Stimulated activated CD8-positive, alpha-beta memory T cell treated with anti-CD3 and anti-CD28 coated beads, Interleukin-4, amount 100 ng/mL, for 1 hour (primary cell): ENCODE measurements at places on chromosomes 3 and 15.

DNA sequence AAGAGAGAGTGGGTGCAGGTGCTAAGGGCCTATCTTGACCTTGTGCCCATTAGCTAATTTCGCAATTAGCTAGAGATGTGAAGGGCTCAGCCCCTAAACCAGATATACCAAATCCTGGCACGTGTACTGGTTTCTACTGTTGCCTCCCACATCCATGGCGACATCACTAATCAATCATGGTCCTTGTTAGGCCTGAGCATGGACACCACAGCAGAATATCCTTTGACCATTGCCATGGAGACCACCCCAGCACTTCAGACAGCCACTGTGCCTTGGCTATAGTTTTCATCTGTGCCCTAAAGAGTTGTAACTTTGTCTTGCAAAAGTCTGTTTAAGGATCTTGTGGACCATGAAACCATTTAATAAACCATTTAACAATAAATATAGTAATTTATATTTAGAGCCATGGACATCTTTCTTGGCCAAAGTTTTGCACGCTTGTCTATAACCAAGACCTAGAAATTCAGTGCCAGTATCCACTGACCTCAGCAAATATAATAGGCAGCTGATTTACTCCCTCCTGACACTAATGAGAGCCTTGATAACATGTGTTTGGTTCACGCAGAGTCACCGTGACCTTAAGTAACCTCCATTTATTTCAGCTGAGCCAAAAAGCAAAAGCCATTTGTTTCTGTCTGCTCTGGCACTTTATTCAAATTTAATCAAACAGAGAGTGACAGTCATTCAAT is 43.4 kb downstream of the COLQ start:
- DNase-seq, result no peak

DNA sequence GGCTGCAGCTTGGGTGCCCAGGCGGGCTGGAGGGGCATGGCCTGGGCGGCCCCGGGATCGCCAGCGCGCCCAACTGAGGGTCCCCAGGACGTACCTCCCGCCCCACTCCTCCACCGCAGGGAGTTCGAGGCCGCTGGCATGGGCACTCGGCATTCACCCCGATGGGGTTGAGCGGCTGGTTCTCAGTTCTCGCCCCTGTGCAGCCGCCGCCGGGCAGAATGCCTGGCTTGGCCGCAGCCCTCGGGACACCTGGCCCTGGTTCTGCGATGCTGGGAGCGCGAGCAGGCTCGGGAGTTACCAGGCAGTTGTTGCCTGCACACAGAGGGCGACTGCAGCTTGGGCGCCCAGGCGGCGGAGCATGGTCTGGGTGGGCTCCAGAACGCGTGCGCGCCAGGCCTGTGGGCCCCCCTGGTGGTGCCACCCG is 121.4 kb downstream of the LMLN start:
- DNase-seq, result no peak

GRCh38 chr3:5009506-5010109 is 30.4 kb downstream of the BHLHE40 start:
- DNase-seq, result no peak

GRCh38 chr3:136753326-136753939 is 1.3 kb upstream of the STAG1 start:
- DNase-seq, result peak; percentile 5

GRCh38 chr15:57218826-57219576 is 157.3 kb upstream of the CGNL1 start:
- DNase-seq, result no peak

DNA sequence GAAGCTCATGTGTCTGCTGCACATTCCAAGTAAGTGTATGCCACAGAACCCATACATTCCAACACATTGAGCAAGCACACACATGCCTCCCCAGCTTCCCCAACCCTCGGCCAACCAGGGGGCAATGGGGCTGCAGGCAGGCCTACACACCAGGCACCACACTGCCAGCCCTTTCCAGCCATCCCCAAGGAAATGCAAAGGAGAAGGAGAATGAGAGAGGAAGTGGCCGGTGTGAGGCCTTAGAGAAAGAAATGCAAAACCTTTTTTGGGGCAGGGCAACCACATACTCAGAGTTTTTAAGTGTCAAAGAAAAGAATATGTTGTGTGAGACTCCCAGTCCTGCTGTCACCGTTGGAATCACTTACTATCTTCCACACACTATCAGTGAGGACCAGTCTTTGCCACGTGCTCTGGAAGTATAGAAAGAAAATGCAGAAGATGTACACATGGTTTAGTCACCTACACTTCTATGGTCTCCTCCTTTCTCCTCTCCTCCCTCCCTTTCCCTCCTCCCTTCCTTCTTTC is 11.1 kb downstream of the IGF2BP2 start:
- no peak for DNase-seq

GRCh38 chr3:12318758-12319621 is 30.1 kb downstream of the PPARG start:
- DNase-seq, result no peak

GRCh38 chr3:24184528-24185176 is 239.6 kb downstream of the NR1D2 start:
- DNase-seq, result no peak

DNA sequence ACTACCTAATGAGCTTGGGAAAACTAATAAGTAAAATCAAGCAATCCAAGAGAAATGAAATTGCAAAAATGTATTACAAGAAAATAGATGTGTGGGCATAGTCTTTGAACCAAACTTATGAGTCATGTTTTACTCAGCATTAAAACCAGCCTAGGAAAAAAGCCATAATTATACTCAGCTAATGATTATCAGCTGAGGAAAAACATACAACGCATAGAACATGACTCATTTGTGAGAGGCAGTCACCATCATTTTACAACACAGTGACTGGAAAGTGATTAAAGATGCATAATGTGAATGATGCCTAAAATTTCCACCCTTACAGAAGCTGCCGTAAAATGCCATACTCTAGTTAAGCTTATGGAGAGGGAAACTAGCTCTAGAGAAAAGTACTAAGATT is 238.0 kb upstream of the EOMES start:
- DNase-seq, result no peak

GRCh38 chr15:89627256-89627970 is 27.9 kb downstream of the KIF7 start:
- DNase-seq, result no peak

GRCh38 chr15:50141856-50142255 is 22.8 kb upstream of the ATP8B4 start:
- DNase-seq, result no peak

- no peak for DNase-seq
These were observed 1268.9 kb downstream of the OTOL1 start for GRCh38 chr3:162765524-162765923.

DNA sequence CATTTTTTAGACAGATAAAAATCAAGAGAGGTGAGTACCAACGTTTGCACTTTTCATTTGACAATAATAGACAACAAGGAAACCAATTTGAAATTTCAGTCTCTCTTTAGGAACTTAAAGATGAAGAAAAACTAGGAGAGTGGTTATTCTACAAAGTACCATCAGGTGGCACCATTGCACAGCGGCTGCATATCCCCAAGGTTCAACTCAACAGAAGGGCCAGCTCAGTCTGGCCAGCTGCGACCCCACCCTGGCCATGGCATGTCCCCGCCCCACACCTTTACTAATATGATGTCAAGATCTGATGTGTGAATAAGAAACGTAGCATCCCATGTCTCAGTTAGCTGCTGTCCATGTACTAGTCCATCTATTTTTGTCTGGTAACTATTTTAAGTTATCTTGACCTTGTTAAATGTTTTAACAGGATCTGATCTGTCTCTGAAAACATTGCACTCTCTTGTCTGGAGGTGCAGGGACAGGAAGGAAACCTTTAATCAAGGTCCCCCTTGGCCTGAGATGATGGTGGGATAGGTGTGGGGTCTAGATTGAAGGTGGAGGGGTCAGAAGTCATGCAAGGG is 35.5 kb upstream of the CGNL1 start:
- no peak for DNase-seq

DNA sequence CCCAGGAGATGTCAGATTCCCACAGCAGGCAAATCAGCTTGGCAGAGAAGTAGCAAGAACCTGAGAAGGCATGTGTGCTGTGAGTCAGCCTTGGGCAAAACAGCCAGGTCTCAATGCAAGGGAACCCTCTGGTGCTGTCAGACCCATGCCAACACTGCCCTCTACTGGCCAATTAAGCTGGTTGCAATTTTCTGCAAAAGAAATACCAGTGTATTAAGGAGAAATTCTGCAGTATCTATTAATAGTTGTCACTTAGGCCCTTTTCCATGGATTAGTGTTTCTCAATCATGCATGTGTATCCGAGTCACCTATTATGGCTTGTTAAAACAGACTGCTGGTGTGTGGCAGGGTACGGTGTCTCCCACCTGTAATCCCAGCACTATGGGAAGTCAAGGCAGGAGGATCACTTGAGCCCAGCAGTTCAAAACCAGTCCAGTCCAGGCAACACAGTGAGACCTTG is 26.2 kb downstream of the MAP4 start:
- peak; percentile 23 for DNase-seq

DNA sequence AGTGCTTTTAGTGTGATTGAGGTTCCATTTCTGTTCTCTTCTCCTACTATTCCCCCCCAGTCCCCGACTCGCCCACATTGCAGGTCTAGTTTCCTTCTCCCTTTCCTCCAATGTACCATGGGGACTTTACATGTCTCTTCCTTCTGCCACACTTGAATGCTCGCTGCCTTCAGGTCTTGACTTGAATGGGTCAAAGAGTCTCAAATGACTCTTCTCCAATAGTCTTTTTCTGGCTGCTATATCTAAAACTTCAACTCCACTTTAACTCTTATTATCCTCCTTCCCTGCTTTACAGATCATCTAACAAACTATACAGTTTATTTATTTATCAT is 213.9 kb upstream of the SLC2A2 start:
- no peak for DNase-seq

DNA sequence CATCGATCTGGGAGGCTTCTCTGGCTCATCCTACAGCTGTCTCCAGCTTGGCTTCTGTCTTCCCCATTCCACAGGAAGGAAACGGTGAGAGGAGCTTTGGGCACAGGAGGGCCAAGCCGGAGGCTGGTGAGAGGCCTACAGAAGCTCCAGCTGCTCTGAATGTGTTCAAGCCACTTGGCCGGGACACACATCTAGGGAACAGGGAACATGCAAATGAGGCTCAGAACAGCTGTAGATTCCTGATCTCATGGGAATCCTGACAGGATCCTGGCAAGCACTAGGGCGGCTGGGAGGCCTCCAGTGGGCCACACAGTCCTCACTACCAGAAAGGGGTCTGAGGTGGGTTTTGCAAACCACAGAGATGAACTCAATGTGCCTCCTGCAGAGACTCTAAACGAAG is 13.7 kb downstream of the SEMA5B start:
- no peak for DNase-seq

DNA sequence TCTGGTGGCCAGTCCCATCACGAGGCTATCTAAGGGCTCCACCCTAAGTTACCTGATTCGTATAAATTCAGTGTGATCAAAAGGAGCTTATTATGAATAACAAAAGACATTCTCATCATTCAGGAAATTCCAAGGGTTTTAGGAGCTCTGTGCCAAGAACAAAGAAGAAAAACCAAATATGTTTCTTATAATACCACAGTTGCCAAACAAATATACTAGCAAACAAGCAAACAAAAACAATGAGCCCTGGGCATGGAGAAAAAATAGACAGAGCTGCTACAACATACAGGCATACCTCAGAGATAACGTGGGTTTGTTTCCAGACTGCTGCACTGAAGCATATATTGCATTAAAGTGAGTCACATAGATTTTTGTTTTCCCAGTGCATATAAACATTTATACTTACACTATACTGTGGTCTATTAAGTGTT is 20.2 kb upstream of the CFAP161 start:
- DNase-seq, result no peak

- DNase-seq, result peak; percentile 21
These were observed 115.8 kb downstream of the GHSR start for GRCh38 chr3:172332256-172333041.
